ENCODE measurements at places on chromosomes 4 and X.

- no peak for DNase-seq
Measured at GRCh38 chrX:64698317-64698716, 277.9 kb downstream of the ZC4H2 start.

- DNase-seq: no peak
Measured at GRCh38 chr4:6092971-6093370, 74.7 kb upstream of the C4orf50 start.

DNA sequence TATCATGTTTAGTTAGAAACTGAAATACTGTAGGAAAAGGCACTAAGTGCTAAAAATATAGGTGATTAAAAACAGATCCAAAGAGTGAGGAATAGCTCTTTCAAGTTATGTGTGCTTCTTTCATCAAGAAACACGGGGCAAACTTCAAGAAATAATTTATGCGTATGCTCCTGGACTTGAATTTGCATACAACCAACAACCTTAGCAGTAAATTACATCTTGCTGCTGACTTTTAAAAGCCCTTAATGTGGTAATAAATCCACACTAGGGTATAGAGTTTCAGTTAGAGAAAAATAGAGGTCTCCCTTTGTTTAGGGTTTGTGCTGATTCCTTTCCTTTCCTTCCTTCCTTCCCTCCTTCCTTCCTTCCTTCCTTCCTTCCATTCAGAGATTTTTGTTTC is 94.5 kb upstream of the GC start:
- no peak for DNase-seq

- DNase-seq: no peak
Measured at GRCh38 chrX:2901367-2902036, 27.6 kb downstream of the ARSD start.

GRCh38 chr4:183594823-183595222 is 64.2 kb downstream of the RWDD4 start:
- no peak for DNase-seq

DNA sequence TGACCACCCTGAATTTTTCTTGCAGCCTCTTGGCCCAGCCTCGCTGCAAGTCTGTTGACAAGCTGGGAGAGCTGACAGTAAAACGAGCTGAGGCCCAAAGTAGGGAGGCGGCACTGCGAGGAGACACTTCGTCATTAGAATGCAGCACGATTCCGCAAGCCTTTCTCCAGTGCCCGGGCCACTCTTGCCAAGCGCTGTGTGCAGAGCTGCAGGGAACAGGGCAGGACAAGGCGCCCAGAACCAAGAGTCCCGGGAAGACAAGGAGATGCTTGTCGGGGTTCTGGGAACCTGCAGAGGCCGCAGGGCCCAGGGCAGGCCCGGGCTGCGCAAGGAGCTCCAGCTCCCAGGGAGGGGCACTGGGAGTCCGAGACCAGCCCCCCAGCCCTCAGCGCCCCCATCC is 187.1 kb downstream of the BCOR start:
- no peak for DNase-seq

DNA sequence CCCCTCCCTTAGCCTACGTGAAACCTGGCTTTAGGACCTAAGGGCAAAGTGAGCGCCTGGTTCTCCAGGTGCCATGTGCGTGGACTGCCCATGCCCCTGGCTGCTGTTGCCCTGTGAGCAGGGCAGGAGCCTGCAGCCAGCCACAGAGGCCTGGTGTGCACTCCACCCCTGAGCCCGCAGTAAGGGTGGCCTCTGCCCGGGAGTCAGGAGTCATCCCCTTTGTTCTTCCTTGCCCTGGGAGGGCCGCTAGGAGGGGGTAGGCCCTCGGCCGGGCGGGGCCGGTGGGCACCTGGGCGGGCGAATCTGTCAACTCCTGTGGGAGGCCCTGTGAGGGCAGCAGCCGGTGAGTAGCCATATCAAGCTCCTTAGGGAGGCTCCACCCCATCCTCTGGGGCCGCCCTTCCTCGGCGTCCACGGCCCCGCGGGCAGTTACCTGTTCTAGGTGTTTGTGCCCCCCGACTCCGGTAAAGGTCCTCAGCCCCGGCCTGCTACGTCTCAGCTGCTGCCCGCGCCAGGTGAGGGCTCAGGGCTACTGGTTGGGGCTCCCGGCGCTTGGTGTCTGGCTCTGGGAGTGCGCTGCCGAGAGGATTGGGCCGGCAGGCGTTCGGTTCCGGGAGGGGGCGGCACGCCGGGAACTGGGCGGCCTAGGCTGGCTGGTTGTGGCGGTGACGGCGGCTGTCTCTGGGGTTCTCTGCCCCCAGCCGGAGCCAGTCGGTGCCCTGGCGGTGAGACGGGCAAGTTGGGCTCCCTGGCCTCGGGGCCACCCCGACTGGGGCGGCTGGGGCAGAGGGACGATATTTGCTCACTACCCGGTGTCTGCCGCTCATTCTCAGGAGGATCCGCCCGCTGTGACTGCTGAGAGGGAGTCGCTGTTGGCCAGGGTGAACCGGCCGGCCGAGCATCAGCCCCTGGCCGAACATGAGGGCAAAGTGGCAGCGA is 1060.2 kb downstream of the TECRL start:
- DNase-seq: no peak

GRCh38 chrX:79139446-79139845 is 5.0 kb upstream of the GPR174 start:
- no peak for DNase-seq

- no peak for DNase-seq
Measured at GRCh38 chr4:5416637-5417036, 291.7 kb downstream of the EVC2 start.

- no peak for DNase-seq
Measured at GRCh38 chr4:181525634-181526033, 717.6 kb upstream of the TENM3 start.

DNA sequence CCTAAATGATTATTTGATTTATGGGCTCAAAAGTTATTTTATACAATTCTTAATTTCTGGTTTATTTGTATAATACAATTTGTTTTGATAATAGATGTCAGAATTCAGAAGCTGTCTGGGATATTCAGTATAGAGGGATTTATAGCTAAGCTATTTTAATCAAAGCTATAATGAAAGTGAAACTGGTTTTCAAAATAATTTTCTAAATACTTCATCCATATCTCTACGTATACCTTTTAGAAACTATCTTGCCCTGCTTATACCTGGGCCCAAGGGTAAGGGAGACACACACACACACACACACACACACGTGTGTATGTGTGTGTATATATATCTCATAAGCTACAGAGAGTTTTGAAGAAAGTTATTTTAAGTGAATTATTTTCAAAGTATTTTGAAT is 2.9 kb downstream of the TMEM131L start:
- DNase-seq: no peak

DNA sequence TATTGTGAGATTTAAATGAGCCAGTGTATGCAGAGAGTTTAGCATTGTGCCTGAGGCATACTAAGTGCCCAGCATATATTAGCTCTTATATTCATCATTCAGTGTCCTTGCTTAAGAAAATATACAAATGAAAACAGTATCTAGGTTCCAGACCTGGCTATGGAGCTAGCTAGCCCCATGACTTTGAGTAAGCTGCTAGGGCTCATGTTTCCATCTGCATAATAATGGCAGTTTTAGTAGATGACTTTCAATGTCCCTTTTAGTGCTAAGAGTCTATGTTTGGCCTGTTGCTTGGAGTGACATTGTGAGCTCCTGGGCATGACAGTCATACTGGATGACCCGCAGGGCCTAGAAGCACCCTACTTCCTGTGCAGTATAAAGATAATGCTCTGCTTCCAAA is 435.3 kb downstream of the ZIC3 start:
- DNase-seq: no peak

DNA sequence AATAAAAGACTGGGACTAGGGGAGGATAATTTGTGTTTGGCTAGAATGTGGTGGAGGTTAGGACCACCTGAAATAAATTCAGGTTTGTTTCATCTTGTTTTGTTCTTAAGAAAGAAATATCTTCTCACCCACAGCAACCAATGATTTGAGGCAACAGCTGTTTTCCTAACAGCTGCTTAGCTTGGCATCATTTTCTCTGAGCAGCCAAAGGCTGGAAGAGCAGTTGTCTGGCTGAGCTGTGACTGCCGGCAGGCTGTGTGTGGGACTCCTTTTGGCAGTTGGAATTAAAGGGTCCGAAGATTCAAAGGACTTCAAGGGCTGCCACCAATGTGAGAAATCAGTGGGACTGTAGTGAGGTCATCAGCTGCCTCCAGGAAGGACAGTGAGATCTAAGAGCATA is 5.0 kb downstream of the TRIM75 start:
- DNase-seq: no peak

DNA sequence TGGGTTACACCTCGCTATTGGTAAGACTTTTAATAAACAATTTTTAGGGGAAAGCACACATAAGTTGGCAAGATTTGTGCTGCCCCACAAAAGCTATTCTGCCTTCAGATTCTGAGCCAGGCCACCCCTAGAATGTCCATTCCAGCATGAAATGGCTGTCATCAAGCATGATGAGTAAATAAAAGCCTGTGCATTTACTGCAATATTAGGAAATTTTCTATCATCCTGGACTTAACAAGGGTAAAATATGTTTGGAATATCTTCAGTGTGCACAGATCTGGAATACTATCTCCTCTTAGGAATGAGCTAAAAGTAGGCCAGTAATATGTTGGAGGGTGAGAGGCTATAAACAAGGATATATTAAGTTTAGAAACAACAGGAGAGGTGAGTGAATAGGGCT is 510.9 kb downstream of the ANKRD50 start:
- no peak for DNase-seq

DNA sequence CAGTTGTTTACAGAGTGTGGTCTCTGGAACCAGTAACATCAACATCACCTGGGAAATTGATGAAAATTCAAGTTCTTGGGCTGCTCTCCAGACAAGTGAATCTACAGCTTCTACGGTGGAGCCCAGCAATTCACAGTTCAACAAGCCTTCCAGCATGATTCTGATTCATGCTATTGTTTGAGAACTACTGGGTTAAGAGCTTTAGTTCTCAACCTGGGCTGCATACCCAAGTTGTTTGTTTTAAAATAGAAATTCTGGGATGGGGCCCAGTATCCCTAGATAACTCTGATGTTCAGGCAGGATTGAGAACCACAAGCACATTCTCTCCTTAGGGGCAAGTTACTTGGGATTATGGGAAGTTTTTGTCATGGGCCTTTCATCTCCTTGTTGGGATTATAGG is 37.9 kb upstream of the PGK1 start:
- DNase-seq: no peak

DNA sequence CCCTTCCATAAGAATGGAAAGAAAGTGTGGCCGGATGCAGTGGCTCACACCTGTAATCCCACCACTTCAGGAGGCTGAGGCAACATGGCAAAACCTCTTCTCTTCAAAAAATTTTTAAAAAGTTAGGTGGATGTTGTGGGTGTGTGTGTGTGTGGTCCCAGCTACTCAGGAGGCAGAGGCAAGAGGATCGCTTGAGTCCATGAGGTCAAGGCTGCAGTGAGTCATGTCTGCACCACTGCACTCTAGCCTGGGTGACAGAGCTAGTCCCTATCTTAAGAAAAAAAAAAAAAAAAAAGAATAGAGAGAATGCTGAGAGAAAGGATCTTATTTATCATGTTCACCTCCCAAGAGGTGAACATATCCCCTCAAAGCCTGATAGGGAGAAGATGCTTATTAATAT is 492.1 kb upstream of the SMIM31 start:
- no peak for DNase-seq

GRCh38 chrX:110104078-110104477 is 101.2 kb downstream of the TMEM164 start:
- no peak for DNase-seq

DNA sequence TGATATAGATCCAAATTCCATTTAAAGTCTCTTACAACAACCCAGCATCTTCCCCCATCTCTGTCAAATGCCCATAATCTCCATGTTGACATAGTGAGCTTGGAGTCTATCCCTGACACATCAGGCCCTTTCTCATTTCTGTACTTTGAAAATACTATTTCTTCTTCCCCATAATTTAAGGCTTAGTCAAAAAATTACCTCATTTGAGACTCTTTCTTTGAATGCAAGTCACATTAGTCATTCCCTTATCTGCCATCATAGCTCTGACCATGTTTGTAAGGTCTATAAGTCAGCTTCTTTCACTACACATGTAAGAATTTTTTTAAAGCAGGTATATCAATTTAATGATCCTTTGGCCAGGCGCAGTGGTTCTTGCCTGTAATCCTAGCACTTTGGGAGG is 99.9 kb downstream of the DDX60 start:
- DNase-seq: no peak

DNA sequence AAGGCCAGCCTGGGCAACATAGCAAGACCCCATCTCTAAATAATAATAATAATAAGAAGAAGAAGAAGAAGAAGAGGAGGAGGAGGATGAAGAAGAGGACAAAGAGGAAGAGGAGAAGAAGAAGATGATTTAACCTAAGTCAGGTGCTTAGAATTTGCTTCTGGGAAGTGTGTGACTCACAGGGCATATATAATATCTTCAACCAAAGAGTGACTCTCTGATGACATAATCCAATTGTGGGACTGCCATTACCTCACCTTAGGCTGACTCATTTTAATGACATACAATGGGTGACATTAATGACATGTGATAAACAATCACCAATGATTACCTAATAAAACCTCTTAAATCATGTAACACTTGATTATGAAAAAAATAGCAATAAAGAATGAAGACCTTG is 32.7 kb upstream of the MBTPS2 start:
- DNase-seq: no peak

GRCh38 chr4:169263791-169264392 is 6.9 kb downstream of the SH3RF1 start:
- DNase-seq: no peak

GRCh38 chr4:14478504-14478903 is 523.8 kb upstream of the CPEB2 start:
- no peak for DNase-seq

DNA sequence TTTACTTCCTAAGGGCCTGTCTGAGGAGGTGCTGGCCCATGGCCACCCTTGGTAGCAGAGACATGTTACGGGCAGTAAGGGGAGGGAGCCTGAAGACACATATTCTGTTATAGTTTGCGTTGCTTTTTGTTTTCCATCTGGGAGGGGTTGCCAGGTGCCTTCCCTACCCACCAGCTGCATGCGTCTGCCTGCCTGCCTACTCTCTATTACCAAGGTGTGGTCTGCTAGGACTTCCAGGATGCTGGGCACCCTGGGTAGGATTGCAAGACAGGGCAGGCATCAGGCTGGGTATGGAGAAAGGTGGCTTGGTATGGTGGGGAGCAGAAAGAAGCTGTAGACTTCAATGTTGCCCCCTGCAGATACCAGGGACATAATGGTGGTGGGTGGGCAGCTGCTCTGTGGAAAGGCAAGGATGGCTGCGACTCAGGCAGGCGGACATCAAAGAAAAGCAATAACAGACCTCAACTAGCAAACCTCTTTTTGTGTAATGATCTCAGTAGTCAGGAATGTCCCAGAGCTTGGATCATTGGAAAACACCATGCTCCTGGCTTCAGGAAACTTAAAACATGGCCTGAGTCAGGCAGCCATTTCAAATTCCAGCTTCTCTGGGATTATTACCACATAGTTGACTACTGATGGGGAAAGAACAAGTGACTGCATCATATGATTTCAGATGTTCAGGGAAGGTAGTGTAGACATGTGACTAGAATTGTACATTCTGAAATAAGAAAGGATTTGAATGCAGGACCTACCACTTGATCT is 67.8 kb downstream of the HOPX start:
- DNase-seq: no peak

- no peak for DNase-seq
Measured at GRCh38 chr4:88731381-88731780, 33.8 kb upstream of the NAP1L5 start.

GRCh38 chr4:16739997-16740624 is 158.3 kb downstream of the LDB2 start:
- no peak for DNase-seq

- DNase-seq: no peak
Measured at GRCh38 chr4:183960046-183960420, 54.9 kb downstream of the STOX2 start.

GRCh38 chr4:76923619-76924357 is 25.8 kb upstream of the SEPTIN11 start:
- DNase-seq: no peak

GRCh38 chrX:77398330-77398954 is 48.7 kb upstream of the FGF16 start:
- no peak for DNase-seq

Measured in thymus (tissue), 14 donors.